Osteoblast (primary cell): ENCODE measurements at places on chromosomes 5 and 9. TPM values are rescaled to one million over a fixed set of nuclear protein-coding genes. Genes with fewer than 3 reads are reported as not detected.

The CDC25C gene
- 1.8 TPM in 2 replicates for total RNA-seq

The KCNIP1 gene
- total RNA-seq, result not detected in 2 replicates

The SNX30 gene
- 38.7 and 41.5 TPM in 2 replicates for total RNA-seq

The CEP78 gene
- total RNA-seq, result 16.6 and 19.2 TPM in 2 replicates

The SLC4A9 gene
- total RNA-seq, result not detected in 2 replicates

The NUTM2G gene
- not detected in 2 replicates for total RNA-seq

The CTNND2 gene
- not detected in 2 replicates for total RNA-seq

The TMEM141 gene
- total RNA-seq, result 31.8 and 39.8 TPM in 2 replicates

The SH3RF2 gene
- 2.9 and 4.0 TPM in 2 replicates for total RNA-seq

The GLRA1 gene
- not detected in 2 replicates for total RNA-seq

The PCDHGB2 gene
- total RNA-seq, result 4.3 and 5.6 TPM in 2 replicates

The TMEM252 gene
- total RNA-seq, result not detected in 2 replicates

The SLC34A3 gene
- total RNA-seq, result not detected in 2 replicates

The FCHO2 gene
- 29.2 and 31.5 TPM in 2 replicates for total RNA-seq

The PCDHB6 gene
- 0.59 and 0.72 TPM in 2 replicates for total RNA-seq

The NMUR2 gene
- not detected in 2 replicates for total RNA-seq

The NTRK2 gene
- total RNA-seq, result 3.3 and 5.6 TPM in 2 replicates

The PPP6C gene
- 36.5 and 40.9 TPM in 2 replicates for total RNA-seq

The TXNDC8 gene
- total RNA-seq, result not detected in 2 replicates

The INSL6 gene
- total RNA-seq, result not detected in 2 replicates

The CBY3 gene
- not detected in 2 replicates for total RNA-seq

The TAF9 gene
- 84.7 and 85.2 TPM in 2 replicates for total RNA-seq

The GAPT gene
- total RNA-seq, result not detected in 2 replicates

The TLX3 gene
- not detected in 2 replicates for total RNA-seq

The PTGR1 gene
- 55.1 and 62.6 TPM in 2 replicates for total RNA-seq

The PCDHA11 gene
- total RNA-seq, result 0.29 and 0.36 TPM in 2 replicates

The WNK2 gene
- total RNA-seq, result not detected in 2 replicates

The LSM11 gene
- total RNA-seq, result 4.4 and 4.7 TPM in 2 replicates

The FRMD3 gene
- total RNA-seq, result 0.36 TPM in 1 of 2 replicates, not detected in the other

The OTP gene
- under 0.01 TPM in 1 of 2 replicates, not detected in the other for total RNA-seq
